ENCODE measurements at places on chromosomes 2 and 18. TPM values are rescaled to one million over a fixed set of nuclear protein-coding genes. Genes with fewer than 3 reads are reported as not detected.
A peak's percentile ranks its signal among the peaks of the same experiment; 100 is the strongest.

GRCh38 chr18:47800248-47800647 is 130.2 kb downstream of the SMAD2 start:
- no peak for DNase-seq

DNA sequence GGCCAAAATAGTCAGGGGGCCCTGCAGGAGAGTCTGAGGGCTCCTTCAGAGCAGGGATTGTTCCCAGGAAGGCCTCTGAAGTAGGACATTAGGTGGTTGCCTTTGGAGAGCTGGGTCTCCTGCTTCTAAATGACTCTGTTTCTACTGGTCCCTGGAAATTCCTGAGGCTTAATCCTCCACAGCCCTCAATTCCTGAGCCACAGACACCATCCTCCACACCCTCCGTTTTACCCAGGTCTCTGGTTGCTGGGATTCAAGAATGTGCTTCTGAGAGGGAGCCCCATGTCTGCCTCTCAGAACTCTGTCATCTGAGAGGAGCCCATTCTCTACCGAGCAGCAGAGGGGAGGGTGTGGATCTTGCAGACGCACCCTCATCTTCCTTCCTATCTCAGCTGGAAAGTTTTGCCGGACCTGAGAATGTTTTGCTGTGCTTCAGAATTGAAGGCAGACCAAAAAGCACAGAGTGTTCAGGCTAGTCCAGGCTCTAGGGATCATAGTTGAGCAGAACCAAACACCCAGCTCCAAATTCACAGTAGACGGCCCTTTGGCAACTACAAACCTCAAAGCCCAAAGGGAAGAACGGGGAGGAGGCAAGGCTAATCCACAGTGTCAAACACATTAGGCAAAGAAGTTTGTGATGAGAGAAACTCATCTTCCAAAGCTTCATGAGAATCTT is 8.1 kb downstream of the VIT start:
- no peak for DNase-seq

- no peak for DNase-seq
Measured at GRCh38 chr2:135637456-135638087, 104.1 kb upstream of the UBXN4 start.

DNA sequence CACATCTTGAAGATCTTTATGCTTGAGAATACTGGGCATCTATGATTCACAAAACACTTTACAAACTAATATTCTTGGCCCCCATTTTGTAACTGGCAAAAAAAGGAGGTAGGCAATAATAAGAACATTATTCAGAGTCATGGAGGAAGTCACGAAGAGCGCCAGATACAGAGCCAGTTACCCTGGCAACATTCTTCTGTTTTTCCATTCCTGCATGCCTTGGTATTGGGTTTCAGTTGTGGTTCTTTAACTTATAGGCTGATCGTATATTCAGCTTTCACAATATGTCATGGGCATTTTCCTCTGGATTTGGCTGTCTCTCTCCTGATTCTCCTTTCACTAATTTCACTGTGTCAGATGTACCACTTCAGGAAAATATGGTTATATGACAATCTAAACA is 234.7 kb downstream of the HRH4 start:
- no peak for DNase-seq

- DNase-seq: peak; percentile 36
Measured at GRCh38 chr2:224938651-224939182, 103.6 kb downstream of the DOCK10 start.

DNA sequence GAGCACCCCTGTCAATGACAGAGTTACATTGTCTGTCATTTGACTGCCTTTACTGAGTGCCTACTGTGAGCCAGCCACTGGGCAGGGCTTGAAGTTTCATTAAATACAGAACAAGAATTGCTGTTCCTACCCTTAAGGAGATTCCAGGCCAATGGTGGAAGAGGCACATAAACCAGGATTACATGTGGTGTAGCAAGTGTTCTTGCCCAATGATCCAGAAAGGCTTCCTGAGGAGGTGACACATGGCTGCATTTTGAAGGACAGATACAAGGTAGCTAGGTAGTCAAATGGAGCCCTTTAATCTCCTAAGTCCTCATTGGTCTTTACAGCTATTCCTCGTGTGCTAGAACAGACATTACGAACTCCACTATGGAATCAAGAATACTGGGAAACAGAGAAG is 312.7 kb downstream of the ETAA1 start:
- no peak for DNase-seq

DNA sequence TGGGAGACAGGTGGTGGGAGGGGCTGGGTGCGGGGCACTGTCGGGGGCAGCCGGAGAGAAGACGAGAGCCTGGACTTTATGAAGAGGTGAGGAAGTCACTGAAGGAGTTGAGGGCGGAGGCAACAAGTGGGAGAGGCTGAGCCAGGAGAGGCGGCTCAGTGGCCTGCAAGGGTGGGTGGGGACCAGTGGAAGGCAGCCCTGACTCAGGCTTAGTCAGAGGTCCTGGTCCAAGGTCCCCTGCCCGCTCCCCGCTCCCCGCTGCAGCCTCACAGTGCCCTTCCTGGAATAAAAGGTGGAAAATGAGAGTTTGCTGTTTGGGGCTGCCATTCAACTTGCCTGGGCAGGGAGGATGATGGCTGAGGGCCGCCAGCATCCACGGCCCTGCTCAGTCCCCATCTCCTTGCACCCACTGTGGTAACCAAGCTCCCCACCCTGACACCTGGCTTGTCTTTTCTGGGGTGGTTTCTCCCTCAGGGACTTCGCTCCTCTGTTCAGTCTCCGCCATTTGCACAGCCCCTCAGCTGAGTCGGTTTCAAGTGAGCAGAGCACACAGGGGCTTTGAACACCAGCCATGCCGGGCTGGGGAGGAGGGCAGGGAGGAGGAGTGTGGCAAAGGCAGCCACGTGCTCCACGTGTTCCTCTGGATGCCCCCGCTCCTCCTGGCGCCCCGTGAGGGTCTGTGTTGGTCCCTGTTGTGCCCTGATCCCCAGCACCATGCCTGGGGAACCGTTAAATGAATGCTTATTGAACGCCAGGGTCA is 13.7 kb upstream of the RALB start:
- peak; percentile 48 for DNase-seq

DNA sequence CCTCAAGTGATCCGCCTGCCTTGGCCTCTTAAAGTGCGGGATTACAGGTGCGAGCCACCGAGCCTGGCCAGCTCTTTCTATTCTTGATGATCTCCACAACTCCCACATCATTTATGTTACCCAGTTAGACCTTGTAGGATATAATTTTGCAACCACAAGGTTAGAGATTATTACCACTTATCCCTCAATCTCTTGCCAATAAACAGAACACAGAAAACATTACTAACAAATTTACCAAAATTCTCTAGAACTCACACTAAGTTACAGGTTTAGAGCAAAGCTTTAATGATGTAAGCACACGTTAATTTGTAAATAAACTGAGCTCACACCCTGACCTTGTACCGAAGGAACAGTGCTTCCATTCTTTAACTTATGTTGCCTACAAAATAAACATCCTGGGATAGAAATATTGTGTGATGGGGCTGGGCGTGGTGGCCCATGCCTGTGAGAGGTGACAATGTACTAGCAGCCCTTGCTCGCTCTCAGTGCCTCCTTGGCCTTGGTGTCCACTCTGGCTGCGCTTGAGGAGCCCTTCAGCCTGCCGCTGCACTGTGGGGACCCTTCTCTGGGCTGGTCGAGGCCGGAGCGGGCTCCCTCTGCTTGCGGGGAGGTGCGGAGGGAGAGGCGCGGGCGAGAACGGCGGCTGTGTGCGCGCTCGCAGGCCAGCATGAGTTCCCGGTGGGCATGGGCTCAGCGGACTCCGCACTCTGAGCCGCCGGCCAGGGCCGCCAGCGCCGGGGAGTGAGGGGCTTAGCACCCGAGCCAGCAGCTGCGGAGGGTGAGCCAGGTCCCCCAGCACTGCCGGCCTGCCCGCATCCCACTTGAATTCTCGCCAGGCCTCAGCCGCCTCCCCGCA is 42.1 kb upstream of the ITSN2 start:
- no peak for DNase-seq

The INPP5D gene
- 6.8 TPM for total RNA-seq

The STARD6 gene
- total RNA-seq: not detected

The C18orf32 gene
- 40.0 TPM for total RNA-seq

The ERFE gene
- 1.5 TPM for total RNA-seq

Measured in cardiac muscle cell (in vitro differentiated cells and primary cell).